NCI-H2081 treated with DMSO at 0.1 percent for 48 hours (cell line): ENCODE measurements at places on chromosomes 1 and 21.

DNA sequence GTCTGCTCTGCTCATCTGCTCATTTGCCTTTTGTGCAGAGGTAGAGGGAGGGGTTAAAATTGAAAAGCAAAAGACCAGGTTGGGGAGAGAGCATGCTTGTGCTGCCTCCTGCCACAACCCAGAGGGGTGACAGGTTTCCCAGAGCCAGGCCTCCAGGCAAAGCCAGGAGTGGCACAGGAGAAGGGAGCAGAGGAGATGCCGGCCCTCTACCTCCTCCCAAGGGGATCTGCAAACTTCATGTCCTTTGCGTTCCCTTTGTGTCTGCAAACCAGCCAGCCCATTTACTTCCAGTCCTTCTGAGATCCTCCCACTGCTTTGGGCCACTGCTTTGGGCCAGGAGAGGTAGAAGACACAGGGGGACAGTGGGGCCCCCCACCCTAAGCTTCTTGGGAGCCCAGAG, 67.8 kb downstream of the EPHB2 start:
- DNase-seq = no peak

GRCh38 chr1:246067432-246068216, 439.5 kb downstream of the SMYD3 start:
- no peak for DNase-seq

- no peak for DNase-seq
These were observed 288.8 kb downstream of the GPATCH2 start for GRCh38 chr1:217342105-217342504.

GRCh38 chr1:109910123-109910962, at the start of gene CSF1:
Gene CSF1 (plus strand): TSS chr1:109910849. CDS start chr1:109911024, 175 bp downstream.
- DNase-seq = no peak

GRCh38 chr21:17612023-17612564, 607 bp downstream of the BTG3 start:
- no peak for DNase-seq

DNA sequence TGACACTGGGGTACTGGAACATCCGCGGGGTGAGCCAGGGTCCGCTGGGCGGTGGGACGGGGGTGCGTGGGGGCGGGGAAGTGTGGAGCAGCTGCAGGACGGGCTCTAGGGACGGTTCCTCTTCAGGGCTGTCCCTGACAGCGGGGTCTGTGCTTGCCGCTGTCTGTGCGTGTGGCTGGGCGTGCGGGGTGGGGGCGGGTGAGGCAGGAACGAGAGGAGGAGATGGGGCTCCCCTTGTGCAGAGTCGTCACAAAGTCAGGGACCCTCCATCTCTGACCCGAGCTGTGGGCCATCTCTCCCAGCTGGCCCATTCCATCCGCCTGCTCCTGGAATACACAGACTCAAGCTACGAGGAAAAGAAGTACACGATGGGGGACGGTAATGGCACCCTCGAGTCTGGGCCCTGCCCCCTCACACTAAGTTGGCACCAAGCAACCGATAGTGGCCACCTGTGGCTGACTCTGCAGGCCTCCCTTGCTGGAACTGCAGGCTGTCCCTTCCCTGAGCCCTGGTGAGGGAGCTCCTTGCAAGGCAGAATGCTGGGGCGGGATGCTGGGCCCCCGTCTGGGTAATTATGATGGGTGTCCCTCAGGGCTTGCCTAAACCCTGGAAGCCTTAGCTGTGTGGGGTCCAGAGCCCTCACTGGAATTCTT, 392 bp downstream of the GSTM2 start:
- DNase-seq = no peak

DNA sequence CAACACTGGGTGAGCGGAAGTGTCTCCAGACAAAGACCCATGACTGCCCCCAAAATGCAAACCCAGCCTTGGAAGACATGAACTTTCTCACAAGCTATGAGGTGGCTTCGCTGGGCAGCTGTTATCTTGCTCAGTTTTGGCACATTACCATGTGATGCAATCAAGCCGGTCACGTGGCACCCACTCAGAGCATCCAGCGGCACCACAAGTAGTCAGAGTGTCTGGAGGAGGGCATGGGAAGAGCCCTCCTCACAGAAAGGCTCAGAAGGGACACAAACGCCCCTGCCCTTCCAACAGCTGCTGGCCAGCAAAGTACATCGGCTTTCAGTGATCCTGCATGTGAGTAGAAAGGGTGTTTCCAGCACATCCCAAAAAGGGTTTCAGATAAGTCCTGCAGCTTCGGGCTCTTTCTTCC, 145.5 kb upstream of the IRF2BP2 start:
- no peak for DNase-seq

GRCh38 chr1:16605532-16606505, 7.5 kb downstream of the NBPF1 start:
- DNase-seq = no peak

DNA sequence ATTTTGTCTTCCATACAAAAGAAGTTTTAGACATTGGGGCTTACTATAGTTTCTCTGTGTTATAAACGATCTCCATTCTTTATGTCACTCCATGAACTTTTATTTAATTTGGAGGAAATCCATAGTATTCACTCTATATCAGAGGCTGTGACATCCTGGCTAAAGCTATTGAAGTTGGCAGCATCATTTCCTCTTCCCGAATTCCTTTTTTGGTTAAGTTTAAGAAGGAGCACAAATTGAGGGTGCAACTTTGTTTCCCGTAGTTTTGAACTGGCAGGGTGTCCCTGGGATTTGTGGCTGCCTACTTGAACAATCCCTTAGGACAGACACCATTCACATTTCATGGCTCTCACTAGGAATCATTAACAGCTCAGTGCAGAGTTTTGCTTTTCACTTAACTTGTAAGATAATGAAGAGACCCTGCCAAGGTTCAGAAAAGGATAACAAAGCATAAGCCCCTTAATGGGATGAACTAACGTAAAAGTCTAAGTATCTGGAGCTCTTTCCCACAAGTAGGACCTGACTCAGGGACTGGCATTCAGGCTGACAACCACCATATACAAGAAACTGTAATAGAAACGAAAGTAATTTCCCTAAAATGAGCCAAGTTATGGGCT, 13.9 kb downstream of the S1PR1 start:
- no peak for DNase-seq

DNA sequence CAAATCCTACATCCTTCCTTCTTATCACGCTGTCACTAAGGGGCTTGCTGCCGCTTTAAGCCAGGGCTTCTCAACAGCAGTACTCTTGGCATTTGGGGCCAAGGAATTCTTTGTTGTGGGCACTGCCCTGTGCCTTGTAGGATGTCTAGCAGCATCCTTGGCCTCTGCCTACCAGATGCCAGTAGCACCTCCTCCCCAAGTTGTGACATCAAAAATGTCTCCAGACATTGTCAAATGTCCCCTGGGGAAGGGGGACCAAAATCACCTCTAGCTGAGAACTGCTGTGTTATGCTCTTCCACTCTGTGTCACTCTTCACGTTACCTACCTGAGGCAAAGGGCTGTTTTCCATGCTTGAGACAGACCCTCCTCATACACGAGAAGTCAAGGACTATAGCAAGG, 400.3 kb upstream of the POU3F1 start:
- DNase-seq = no peak

GRCh38 chr1:85616736-85617135, 36.2 kb downstream of the CCN1 start:
- no peak for DNase-seq

GRCh38 chr1:21357161-21357560, 66.9 kb upstream of the ECE1 start:
- DNase-seq = no peak

- DNase-seq = no peak
These were observed 99.7 kb upstream of the HMGB4 start for GRCh38 chr1:33764149-33764548.

GRCh38 chr1:198265073-198265661, 108.4 kb downstream of the NEK7 start:
- DNase-seq = no peak

DNA sequence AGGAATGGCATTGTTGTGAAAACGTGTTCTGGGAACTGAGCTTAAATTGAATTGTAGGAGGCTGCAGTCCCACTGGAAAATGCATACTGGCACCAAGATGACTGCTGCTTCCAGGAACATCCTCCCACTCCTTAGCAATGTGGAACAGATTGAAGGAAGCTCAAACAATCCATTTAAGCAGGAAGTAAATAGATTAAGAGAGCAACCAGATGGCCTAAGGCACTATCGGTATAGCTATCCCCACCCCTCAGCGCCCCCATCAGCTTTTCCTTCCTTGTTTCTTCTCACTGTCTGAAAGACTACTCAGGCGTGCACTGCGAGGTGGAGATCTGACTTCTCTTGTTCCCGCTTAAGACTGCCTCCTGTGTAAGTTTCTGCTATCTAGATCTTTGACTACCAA, 4.0 kb upstream of the IFI16 start:
- DNase-seq = no peak

DNA sequence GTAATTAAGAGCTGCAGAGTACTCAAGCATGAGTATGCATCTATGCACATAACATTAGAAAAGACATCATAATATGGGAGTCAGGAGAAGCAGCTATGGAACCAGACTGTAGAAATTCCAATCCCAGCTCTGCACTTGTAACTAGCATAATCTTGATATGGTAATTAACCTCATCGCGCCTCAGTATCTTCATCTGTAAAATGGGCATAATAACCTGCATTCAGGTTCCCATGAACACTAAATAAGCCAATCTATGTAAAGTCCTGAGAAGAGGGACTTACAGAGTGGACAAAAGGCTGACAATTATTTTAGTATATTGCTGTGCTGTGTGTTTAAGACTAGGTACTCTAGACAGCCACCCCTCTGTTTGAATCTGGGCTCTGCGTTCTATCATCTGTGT, 318.9 kb upstream of the USP25 start:
- no peak for DNase-seq

GRCh38 chr1:72336776-72337175, 54.4 kb upstream of the NEGR1 start:
- DNase-seq = no peak

GRCh38 chr1:2385606-2386280, 5.6 kb downstream of the MORN1 start:
- no peak for DNase-seq

GRCh38 chr1:41241354-41241748, 755 bp downstream of the SCMH1 start:
- no peak for DNase-seq

GRCh38 chr1:27726173-27727044, 648 bp downstream of the FAM76A start:
- no peak for DNase-seq

GRCh38 chr1:85599076-85599491, 18.5 kb downstream of the CCN1 start:
- no peak for DNase-seq

- no peak for DNase-seq
These were observed 191.4 kb downstream of the FOXD2 start for GRCh38 chr1:47629201-47629600.
